CD4-positive, alpha-beta memory T cell (primary cell): ENCODE measurements at places on chromosomes 13 and 19. TPM values are rescaled to one million over a fixed set of nuclear protein-coding genes. Genes with fewer than 3 reads are reported as not detected.

DNA sequence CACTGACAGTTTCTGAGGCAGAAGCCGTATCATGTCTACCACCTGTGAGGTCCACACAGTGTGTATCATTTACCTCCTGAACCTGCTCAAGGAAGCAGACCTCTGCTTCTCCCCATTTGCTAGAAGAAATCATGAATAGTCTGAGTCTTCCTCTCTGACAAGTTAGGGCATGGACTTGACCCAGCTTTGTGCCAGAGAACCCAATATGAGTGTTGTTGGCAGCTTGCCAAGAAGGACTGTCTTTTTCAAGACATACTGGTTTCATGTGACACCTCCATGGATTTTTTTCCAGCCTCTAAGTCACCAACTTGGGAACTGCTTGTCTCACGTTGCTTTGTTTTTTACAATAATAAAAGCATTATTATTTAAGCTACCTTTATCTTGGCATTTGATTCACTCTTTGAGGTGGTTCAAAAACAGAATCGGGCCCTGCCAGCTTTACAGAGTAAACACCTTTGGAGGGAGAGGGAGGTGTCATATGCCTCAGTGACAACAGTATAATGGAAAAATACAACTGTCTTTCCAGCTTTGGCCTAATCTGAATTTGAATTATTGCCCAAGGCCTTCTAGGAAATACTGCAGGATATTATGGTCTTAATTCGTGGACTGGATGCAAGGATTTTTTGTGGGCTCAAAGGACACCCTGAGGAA is 9.6 kb downstream of the ZNF211 start:
- no peaks in the 10 kb centered on the region for H3K4me1 ChIP-seq
- H3K27ac ChIP-seq = no peak overlapping the region
- H3K36me3 ChIP-seq = peaks cover 39% of the 10 kb centered on the region
- no peaks in the 10 kb centered on the region for H3K27me3 ChIP-seq
- no peak for DNase-seq

GRCh38 chr13:35727881-35728280 is 251.4 kb upstream of the MAB21L1 start:
- H3K36me3 ChIP-seq = no peaks in the 10 kb centered on the region
- DNase-seq = no peak
- H3K4me1 ChIP-seq = no peaks in the 10 kb centered on the region
- no peaks in the 10 kb centered on the region for H3K27me3 ChIP-seq
- no peak overlapping the region for H3K27ac ChIP-seq

DNA sequence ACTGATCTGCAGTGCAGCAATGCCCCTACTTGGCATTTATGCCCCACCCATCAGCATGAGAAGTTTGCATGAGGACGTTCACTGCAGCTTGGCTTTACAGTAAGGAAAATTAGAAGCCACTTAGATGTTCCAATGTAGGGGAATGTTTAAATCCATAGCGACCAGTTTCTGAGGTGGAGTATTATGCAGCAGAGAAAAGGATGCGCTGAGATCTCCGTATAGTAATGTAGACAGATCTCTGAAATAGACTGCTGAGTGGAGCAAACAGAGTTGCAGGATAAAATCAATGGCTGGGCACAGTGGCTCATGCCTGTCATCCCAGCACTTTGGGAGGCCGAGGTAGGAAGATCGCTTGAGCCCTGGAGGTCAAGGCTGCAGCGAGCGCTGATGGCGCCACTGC is 10.1 kb downstream of the PGPEP1 start:
- H3K4me3 ChIP-seq = no peak overlapping the region
- no peak for DNase-seq
- H3K27me3 ChIP-seq = no peaks in the 10 kb centered on the region
- H3K36me3 ChIP-seq = no peaks in the 10 kb centered on the region
- H3K27ac ChIP-seq = no peak overlapping the region

GRCh38 chr19:2507109-2507508 is 31.2 kb downstream of the GADD45B start:
- no peaks in the 10 kb centered on the region for H3K27me3 ChIP-seq
- H3K36me3 ChIP-seq = no peaks in the 10 kb centered on the region
- H3K4me1 ChIP-seq = peaks cover 25% of the 10 kb centered on the region
- DNase-seq = peak; percentile 77

DNA sequence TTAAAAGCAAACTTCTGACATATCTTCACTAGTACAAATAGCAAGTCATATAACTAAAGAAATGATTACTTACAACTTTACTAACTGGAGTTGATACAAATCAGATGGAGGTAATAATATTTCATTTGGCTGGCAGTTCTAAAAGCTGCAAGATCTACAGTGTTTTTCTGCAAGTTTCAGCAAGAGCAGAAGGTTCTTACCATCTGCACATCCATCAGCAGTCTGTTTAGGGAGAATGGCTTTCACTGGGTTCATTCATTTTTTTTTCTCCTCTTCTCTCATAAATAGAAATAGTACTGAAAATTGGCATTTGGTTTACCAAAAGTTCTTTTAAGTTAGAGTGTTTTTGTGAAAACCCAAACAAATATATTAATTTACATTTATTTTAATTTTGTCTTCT is 3.1 kb upstream of the SHISA2 start:
- H3K27ac ChIP-seq = no peak overlapping the region
- DNase-seq = no peak
- peaks cover 11% of the 10 kb centered on the region for H3K27me3 ChIP-seq
- peaks cover 16% of the 10 kb centered on the region for H3K4me1 ChIP-seq
- no peak overlapping the region for H3K4me3 ChIP-seq
- no peaks in the 10 kb centered on the region for H3K36me3 ChIP-seq

IL11 gene
- total RNA-seq = 0.32 TPM

ZNF728 gene
- total RNA-seq = not detected

DNA sequence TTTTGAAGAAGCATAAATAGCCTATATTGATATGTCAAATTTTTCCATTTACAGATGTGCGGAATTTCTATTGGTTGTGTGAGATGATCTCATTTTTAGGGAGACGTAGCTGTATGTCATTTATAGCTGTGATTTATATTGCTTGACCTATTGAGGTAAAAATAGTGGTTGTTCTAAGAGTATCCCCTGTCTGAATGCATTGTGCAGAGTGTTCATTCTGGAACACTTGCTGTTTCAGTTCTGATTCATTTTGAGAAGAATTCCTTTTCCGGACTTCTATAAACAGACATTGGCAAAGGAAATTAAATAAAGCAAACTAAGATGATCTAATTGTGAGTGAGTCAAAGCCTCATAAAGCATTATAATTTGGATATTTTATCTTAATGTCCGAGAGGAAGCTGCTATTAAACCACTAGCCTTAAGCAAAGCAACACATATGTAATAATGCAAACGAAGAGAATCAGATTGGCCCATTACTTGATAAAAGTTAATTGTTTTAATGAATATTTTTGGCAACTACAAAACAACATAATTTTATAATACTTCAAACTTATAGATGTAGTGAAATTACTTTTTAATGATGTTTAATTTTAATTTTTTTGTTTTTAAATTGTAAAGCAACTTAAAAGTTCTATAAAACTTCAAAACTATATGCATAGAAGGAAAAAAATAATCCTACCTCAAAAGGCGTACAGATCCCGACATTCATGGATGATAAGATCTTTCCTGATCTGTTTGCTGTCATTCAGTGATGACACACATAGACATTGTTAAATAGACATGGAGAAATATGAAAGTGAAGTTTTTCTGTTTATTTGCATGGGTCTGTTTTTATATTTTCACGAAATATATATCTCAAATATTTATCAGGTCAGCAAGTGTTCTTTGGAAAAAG is 942.6 kb upstream of the SLC10A2 start:
- H3K27ac ChIP-seq = no peak overlapping the region
- no peaks in the 10 kb centered on the region for H3K27me3 ChIP-seq
- DNase-seq = no peak
- H3K4me1 ChIP-seq = no peaks in the 10 kb centered on the region
- H3K4me3 ChIP-seq = no peak overlapping the region
- no peaks in the 10 kb centered on the region for H3K36me3 ChIP-seq

CYP2A7 gene
- not detected for total RNA-seq

- no peak for DNase-seq
- no peaks in the 10 kb centered on the region for H3K27me3 ChIP-seq
- H3K36me3 ChIP-seq = no peaks in the 10 kb centered on the region
- H3K27ac ChIP-seq = no peak overlapping the region
Observed at GRCh38 chr13:29568731-29569130, 26.8 kb downstream of the SLC7A1 start.

GRCh38 chr19:13839130-13839937 is 37.6 kb upstream of the NANOS3 start:
- H3K36me3 ChIP-seq = peaks cover 4% of the 10 kb centered on the region
- H3K4me3 ChIP-seq = peak overlapping the region; percentile 86
- H3K4me1 ChIP-seq = peaks cover 78% of the 10 kb centered on the region
- peak; percentile 80 for DNase-seq
- no peaks in the 10 kb centered on the region for H3K27me3 ChIP-seq
- H3K27ac ChIP-seq = peak overlapping the region; percentile 98

KIR2DL3 gene
- total RNA-seq = not detected

DNA sequence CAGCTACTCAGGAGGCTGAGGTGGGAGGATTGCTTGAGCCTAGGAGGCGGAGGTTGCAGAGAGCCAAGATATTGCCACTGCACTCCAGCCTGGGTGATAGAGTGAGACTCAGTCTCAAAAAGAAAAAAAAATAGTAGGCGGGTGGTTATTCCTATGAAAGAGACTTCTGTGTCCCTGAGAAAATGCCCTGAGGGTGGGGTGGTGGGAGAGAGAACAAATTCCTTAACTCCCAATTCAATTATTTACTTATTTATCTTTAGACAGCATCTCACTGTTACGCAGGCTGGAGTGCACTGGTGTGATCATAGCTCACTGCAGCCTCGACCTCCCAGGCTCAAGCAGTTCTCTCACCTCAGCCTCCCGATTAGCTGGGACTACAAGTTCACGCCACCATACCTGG is 10.3 kb upstream of the EEF2 start:
- H3K36me3 ChIP-seq = no peaks in the 10 kb centered on the region
- H3K4me3 ChIP-seq = no peak overlapping the region
- H3K27ac ChIP-seq = no peak overlapping the region
- H3K4me1 ChIP-seq = no peaks in the 10 kb centered on the region
- DNase-seq = no peak
- H3K27me3 ChIP-seq = no peaks in the 10 kb centered on the region

KLK14 gene
- 1.1 TPM for total RNA-seq

COMP gene
- total RNA-seq = not detected
